ENCODE measurements at places on chromosomes 3 and 15.

DNA sequence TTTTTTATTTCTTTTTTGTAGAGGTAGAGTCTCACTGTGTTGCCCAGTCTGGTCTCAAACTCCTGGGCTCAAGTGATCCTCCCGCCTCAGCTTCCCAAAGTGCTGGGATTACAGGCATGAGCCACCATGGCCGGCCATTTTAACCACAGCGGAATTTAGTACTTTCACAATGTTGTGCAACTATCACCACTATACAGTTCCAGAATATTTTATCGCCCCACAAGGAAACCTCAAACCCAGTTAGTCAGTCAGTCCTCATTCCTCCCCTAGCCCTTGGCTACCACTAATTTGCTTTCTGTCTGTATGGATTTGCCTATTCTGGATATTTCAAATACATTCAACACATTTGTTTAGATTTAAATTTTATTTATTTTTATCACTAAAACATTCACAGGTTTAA lies 15.5 kb upstream of the HOMER2 start:
- DNase-seq, result peak; percentile 73

DNA sequence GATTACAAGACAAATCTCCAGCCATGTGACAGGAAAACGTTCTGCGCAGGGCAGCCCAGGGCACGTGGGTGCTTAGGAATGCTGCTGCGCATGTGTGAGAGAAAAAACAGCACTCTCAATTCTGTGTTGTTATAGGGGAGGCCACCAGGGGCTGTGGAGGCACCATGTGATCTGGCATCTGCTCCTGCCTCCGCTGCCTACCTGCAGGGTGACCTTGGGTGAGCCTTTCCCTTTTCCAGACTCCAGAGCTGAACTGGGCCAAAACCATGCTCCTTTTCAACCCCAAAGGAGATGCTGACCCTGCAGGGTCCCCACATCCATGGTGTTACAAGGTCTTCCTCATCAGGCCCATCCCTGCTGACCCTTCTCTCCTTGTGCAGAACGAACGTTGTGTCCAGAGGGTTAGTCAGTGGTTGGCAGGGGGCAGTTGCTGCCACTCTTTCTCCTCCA lies 81.5 kb upstream of the RASGRF1 start:
- no peak for DNase-seq

DNA sequence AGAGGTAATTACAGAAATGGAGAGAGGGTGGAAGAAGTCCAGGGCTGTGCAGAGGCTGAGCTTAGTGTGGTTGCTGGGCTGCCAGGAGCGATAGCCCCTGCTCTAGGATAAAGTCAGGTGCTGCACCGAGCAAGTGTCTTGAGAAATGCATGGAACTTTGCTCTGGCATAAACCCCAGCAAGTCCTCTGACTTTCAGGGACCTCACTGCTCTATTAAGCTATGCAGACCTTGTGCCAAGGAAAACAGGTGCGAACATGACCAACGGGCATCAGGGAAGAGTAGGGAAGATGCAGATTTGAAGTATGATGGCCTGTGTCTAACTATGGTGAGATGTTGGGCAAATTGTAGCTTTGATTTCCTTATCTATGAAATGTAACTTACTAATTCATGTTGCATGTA lies 416.8 kb downstream of the NR2F2 start:
- DNase-seq, result no peak

GRCh38 chr3:158801201-158801600 lies 653 bp upstream of the MFSD1 start:
- no peak for DNase-seq

DNA sequence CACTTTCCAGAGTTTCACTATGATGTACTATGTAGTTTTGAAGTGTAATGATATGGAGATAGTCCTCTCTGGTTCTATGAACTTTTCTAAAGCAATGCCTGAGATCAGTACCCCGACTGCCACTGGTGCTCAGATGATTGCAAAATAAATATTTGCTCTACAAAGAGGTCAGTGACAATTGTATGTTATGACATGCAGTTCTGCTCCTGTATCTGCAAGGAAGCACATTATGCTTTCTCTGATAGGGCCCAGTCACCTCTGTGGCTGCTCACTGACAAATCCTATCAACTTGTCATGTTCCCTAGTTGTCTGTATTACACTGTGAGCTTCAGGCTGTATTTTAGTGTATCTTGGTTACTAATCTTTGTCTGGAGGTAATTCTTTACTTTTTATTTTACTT lies 362.6 kb downstream of the ROBO1 start:
- no peak for DNase-seq

GRCh38 chr15:55276324-55276723 lies 13.3 kb downstream of the RAB27A start:
- DNase-seq, result no peak

- no peak for DNase-seq
Observed at GRCh38 chr3:78497021-78497420, 1270.8 kb downstream of the ROBO1 start.

DNA sequence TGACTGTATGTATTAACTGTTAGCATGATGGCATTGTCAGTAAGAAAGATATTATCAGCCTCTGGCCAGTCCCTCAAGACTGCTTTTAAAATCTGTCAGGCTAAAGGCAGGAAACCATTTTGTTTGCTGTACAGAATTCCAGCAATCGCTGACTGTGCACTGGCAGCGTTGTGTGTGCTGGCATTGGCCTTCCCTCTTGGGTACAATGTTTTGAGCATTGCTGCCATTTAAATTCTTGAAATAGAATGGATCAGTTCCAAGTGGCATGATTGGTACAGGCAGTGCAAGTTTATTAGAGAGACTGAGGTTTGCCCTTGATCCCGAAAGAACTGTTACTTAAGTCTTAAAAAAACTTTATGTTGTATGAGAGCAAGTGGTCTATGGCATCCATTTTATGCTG lies 788.7 kb downstream of the OTOL1 start:
- DNase-seq, result no peak

DNA sequence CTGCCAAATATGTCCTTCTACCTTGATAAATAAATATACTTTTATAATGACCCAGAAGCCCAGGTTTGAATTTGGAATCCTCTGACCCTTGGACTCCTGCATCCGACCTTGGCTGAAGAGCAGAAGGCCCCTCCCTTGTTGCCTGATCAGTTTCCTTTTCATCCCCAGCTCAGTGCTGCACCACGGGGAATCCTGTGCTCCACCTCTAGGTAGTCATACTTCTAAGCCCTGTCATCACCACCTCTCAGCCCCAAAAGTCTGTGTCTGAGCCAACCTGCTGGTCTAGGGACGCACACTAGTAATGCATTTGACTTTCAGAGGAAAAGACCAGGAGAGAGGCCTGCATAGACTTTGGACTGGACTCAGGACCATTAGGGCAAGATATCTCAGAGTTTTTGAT lies 310.6 kb downstream of the NLGN1 start:
- no peak for DNase-seq

GRCh38 chr3:184078851-184079250 lies 18.0 kb upstream of the HTR3E start:
- DNase-seq, result peak; percentile 26

DNA sequence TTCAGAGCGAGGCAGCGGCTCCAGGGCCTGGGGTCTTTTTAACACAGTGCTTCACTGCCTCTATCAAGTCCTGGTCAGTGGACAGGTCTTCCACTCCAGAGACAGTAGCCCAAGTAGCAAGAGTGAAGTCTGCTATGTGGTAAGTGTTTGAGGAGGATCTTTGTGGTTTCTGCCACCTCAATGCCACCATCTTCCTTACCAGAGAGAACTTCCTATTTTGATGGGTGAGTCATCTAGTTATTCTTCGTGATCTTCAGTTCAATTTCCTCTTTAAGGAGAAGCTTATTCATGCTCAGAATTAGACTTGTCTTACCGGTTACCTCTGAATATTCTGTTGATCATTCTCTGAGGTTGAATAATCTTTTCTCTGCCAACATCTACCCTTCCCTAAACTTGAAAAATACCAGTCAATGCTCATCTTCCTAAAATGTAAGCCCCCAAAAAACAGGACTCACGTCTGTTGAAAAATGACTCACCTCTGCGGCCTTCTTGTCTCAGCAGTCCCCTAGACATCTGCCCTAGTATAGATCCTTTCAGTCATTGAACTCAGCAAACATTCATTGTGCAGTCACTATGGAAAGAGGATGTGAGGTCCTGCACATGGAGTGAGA lies 32.2 kb upstream of the BCL6 start:
- peak; percentile 8 for DNase-seq

GRCh38 chr3:142663865-142664264 lies 60.0 kb upstream of the TRPC1 start:
- DNase-seq, result no peak

DNA sequence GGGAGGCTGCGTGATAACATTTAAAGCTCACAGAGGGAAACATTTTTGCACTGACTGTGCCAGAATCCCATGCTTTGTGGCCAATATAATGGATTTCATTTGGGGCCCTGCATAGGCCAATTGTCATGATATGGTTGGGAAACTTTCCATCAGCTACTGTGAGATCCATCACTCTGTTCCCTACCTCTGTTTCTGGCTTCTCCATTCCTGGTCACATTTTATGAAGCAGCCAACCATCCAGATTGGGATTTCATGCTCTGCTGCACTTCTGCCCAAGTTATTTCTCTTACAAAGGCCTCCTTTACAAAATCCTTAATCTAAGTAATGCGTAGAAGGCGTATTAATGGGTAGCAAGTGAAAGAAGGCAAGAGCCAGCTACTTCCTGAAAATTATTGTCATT lies 221.1 kb downstream of the LRTM1 start:
- no peak for DNase-seq

- no peak for DNase-seq
Observed at GRCh38 chr3:76352511-76353284, 567.3 kb upstream of the ZNF717 start.

- DNase-seq, result peak; percentile 94
Observed at GRCh38 chr3:190070622-190071347, 49.9 kb downstream of the P3H2 start.

Measured in astrocyte (in vitro differentiated cells and primary cell).